ENCODE measurements at places on chromosomes 4 and X. TPM values are rescaled to one million over a fixed set of nuclear protein-coding genes. Genes with fewer than 3 reads are reported as not detected.

Gene TMEM255A
- 0.07 TPM for total RNA-seq

Gene TCP11X1
- not detected for total RNA-seq

Gene TCEAL6
- not detected for total RNA-seq

Gene HS3ST1
- 0.65 TPM for total RNA-seq

Gene ADH7
- not detected for total RNA-seq

Gene PDCL2
- not detected for total RNA-seq

Gene SULT1E1
- 10.7 TPM for total RNA-seq

Gene AFP
- 1.1 TPM for total RNA-seq

Gene TREX2
- 1.7 TPM for total RNA-seq

Gene NEXMIF
- 0.03 TPM for total RNA-seq

Gene DUSP21
- not detected for total RNA-seq

Gene ANK2
- total RNA-seq, result 132 TPM

Gene FGF5
- 21.3 TPM for total RNA-seq

Gene MAN2B2
- total RNA-seq, result 63.4 TPM

Gene TMEM35A
- 5.5 TPM for total RNA-seq

Gene SPP1
- 2.4 TPM for total RNA-seq

Gene GABRA4
- not detected for total RNA-seq

Gene FGFBP2
- total RNA-seq, result not detected

Gene SPANXN1
- not detected for total RNA-seq

Gene GAGE12F
- total RNA-seq, result not detected

Gene SLC6A14
- total RNA-seq, result not detected

Gene RTL3
- 0.07 TPM for total RNA-seq

Gene CXXC4
- not detected for total RNA-seq

Gene EMCN
- 3.6 TPM for total RNA-seq

Gene STBD1
- total RNA-seq, result 11.1 TPM

Data from smooth muscle cell of the pulmonary artery (primary cell).